ENCODE measurements at places on chromosomes 16 and 17. TPM values are rescaled to one million over a fixed set of nuclear protein-coding genes. Genes with fewer than 3 reads are reported as not detected.

DNA sequence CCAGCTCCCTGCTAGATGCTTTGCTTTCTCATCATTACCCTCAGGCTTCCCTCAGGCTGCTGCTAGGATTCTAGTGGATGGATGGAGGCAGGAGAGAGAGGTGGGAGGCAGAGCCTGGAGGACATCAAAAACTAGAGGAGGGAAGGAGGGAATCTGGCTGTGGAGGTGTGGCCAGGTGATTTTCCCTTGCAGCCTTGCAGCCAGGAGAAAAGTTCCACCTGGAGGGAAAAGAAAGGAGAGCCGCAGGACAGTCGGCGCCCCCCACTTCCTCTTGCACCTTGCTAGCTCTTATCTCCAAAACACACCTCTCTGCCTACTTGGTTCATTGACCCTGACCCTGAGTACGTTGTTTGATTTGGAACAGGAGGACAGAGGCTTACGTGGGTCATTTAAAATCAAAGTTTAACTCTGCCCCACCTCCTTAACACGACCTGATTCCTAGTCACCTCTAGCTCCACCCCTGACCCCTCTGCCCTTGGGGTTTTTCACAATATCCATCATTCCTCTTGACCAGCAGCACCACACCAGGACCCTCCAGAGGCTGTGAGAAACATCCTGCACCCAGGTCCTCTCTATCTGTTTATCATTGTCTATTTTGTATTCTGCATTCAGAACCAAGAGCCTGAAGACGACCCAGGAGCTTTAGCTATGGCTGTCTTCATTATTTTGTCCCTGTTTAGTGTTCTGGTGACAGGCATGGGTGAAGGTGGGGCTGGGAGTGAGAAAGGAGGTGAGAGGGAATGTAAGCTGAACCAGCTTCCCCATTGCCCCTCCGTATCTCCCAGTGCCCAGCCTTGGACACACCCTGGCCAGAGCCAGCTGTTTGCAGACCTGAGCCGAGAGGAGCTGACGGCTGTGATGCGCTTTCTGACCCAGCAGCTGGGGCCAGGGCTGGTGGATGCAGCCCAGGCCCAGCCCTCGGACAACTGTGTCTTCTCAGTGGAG lies 15.9 kb downstream of the AOC3 start:
- H3K4me1 ChIP-seq, result peaks cover under 1% of the 10 kb centered on the region
- DNase-seq, result peak; percentile 27
- H3K27ac ChIP-seq, result no peak overlapping the region
- no peak overlapping the region for H3K4me3 ChIP-seq
- H3K36me3 ChIP-seq, result no peaks in the 10 kb centered on the region

- no peaks in the 10 kb centered on the region for H3K36me3 ChIP-seq
- H3K4me1 ChIP-seq, result no peaks in the 10 kb centered on the region
- H3K4me3 ChIP-seq, result no peak overlapping the region
- H3K27me3 ChIP-seq, result no peaks in the 10 kb centered on the region
Observed at GRCh38 chr17:66630828-66631472, 204.0 kb upstream of the CACNG5 start.

DNA sequence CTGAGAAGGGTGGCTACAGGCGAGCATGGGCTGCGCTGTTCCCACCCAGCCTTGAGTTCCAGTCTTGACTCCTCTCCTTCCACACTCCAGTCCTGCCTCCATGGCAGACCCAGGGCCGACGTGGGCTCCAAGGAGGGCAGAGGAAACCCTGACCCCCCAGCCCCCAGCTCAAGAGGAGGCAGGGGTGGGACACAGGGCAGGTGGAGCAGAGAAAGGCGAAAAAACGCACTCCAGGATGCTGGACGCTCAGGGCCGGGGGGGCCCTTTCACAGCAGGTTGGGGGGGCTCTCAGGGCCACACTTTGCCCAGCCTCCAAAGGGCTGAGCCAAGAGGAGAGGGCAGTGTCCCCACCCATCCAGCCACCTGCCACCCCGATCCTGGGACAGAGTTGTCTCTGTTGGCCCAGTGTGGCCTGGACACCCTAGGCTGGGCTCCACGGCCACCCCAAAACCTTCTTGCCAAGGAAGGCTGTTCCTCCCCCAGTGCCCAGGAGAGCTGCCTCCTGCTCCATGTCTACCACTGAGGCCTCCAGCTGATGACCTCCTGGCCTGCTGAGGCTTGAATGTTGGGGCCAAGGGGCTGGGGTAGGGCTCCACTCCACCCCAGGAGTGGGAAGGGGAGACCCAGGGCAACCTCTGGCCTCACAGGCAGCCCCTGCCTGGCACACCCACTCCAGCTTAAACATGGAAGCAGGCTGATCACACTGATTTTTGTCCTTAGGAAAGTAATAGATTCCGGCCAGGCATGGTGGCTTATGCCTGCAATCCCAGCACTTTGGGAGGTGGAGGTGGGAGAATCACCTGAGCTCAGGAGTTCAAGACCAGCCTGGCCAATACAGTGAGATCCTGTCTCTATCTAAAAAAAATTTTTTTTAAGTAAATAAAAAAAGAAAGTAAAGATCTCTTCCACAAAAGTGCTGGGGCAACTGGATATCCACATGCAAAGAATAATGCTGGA lies 7.4 kb upstream of the CCDC57 start:
- H3K27ac ChIP-seq, result no peak overlapping the region
- no peak overlapping the region for H3K4me3 ChIP-seq
- no peak for DNase-seq
- H3K36me3 ChIP-seq, result no peaks in the 10 kb centered on the region

- H3K36me3 ChIP-seq, result no peaks in the 10 kb centered on the region
- no peak for DNase-seq
- no peak overlapping the region for H3K27ac ChIP-seq
- H3K27me3 ChIP-seq, result no peaks in the 10 kb centered on the region
- H3K4me1 ChIP-seq, result peaks cover 1% of the 10 kb centered on the region
- H3K4me3 ChIP-seq, result no peak overlapping the region
Observed at GRCh38 chr16:23500862-23501225, 9.4 kb downstream of the GGA2 start.

The LRRC36 gene
- 0.87 TPM for polyA plus RNA-seq

GRCh38 chr17:8700546-8700945 lies 44.1 kb downstream of the CCDC42 start:
- no peaks in the 10 kb centered on the region for H3K36me3 ChIP-seq
- no peak for DNase-seq
- no peak overlapping the region for H3K4me3 ChIP-seq
